Right ventricle myocardium superior (tissue), 1 donor: ENCODE measurements at places on chromosomes 5 and 9.

- DNase-seq, result no peak
These were observed 87.7 kb upstream of the PTPN3 start for GRCh38 chr9:109585796-109586195.

GRCh38 chr5:146461319-146461718, 14.2 kb downstream of the TCERG1 start:
- no peak for DNase-seq

- DNase-seq, result no peak
These were observed 116.2 kb downstream of the ROR2 start for GRCh38 chr9:91833878-91834255.

- DNase-seq, result no peak
These were observed 371.1 kb upstream of the ZNF608 start for GRCh38 chr5:125117566-125117965.

DNA sequence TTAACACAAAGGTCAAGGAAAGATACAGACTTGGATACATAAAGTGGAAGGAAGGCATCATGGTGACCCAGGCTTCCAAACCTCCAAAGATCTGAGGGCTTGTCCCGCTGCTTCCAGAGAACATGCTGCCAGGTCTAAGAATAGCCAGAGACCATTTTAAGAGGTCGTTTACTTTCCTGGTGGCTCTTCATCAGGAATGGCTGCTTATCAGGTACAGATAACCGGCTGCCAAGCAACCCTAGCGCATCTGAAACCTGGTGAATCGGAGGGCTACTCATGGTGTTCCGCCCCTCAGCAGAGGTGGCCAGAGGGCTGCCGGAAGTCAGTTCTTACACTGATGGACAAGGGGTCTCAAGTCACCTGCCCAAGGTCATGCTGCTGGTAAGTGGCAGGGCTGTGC, 251.3 kb upstream of the DAP start:
- DNase-seq, result no peak

GRCh38 chr5:143129910-143130612, 273.4 kb downstream of the NR3C1 start:
- DNase-seq, result no peak
